ENCODE measurements at places on chromosomes 4 and X.

- no peak for DNase-seq
Measured at GRCh38 chr4:176979416-176979815, 186.7 kb upstream of the VEGFC start.

DNA sequence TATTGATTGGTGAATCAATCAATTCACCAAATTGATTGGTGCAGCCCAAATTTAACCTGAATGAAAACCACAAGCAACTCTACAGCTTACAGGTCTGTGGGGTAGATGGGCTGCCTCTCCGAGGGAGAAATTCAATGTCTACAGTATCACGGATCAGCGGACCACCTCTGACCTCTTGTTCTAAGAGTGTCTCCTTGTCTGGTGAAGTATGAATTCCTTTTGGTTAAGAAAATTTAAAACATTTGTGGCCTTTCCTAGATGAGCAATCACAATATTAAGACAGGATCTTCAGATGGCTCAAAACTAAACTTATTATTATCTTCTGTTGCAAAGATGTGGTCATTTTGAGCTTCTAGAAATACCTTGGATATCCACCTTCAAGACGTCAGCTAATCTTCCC, 153.3 kb downstream of the IL15 start:
- no peak for DNase-seq

GRCh38 chr4:138749303-138749702, 266.3 kb upstream of the NOCT start:
- DNase-seq, result no peak

- DNase-seq, result no peak
Measured at GRCh38 chr4:186762865-186763264, 39.2 kb upstream of the FAT1 start.

- no peak for DNase-seq
Measured at GRCh38 chr4:119683518-119683917, 54.9 kb upstream of the PDE5A start.

DNA sequence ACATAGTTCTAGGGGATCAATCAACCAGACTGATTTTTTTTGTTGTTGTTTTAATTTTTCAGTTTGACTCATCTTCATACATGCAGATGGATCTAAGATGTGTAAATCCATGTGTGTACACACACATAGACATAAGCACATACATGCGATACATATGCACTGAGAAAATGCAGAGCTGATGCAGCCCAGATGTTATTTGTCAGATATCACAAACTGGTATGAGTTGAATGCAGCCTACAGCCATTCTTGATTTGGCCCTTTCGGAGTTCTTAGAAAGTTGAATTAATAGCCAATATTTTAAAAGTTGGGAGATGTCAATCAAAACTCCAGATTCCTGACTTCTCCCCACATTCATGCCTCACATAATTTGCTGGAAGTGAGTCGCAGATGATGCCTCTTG, 180.4 kb downstream of the SPATA18 start:
- DNase-seq, result no peak

DNA sequence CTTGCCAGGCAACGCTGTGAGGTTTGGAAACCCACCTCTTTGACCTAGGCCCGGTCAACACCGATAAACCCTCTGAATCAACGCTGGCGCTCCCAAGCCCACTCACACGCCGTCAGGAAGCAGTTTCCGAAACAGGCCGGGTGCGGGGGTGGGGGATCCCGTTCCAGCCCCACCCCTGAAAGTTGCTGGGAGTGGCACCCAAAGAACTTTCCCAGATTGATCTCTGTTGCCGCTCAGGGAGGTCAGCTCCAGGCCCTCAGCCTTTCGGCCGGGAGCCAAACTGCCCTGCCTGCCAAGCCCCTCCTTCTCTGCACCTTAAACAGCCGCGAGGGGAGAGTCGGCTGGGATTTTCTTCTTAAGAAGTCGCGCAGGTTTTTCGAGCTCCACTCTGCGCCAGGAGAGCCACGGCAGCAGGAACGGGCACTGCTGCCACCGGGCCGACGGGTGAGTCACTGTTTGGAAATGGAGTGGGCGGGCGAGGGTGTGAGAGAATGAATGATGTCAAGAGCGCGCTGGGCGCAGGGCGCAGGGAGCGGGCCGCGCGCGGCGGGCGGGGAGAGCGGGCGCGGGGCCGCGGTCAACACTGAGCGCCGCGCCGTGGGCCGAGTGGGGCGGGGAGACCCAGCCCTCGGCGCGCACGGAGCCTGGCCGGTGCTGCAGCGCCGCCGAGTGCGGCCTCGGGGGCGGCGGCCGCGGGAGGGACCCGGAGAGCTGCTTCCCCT, at the start of gene SGMS2:
Gene SGMS2, plus strand, starts transcription at position 583 of the 722 bp plus-strand sequence. CDS start 70,622 bp downstream, outside the sequence.
- peak; percentile 87 for DNase-seq

DNA sequence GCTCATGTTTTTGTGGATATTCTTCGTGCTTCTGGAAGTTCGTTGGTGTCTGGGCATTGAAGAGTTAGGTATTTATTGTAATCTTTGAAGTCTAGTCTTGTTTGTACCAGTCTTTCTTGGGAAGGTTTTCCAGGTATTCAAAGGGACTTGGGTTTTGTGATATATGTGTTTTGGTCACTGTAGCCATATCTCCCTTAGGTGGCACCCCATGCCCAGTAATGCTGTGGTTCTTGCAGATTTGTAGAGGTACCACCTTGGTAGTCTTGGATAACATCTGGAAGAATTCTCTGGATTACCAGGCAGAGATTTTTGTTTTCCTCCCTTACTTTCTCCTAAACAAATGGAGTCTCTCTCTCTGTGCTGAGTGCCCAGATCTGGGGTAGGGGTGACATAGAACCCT, 184.1 kb downstream of the TEX13C start:
- no peak for DNase-seq

DNA sequence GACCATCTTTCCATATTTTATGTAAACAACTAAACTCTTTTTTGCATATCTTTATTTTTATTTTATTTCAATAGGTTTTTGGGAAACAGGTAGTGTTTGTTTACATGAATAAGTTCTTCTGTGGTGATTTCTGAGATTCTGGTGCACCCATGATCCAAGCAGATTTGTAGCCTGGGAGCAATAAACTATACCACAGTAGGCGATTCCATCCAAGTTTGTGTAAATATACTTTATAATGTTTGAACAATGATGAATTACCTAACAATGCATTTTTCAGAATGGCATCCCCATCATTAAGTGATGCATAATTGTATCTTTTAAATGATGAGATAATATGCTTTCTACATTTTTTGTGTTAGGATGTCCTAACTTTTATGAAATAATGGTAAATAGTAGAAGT, 39.2 kb upstream of the CYSLTR1 start:
- DNase-seq, result no peak

Measured in bone marrow (tissue), 2 donors.